Thoracic aorta (tissue), 2 donors: ENCODE measurements at places on chromosomes 1 and 21. TPM values are rescaled to one million over a fixed set of nuclear protein-coding genes. Genes with fewer than 3 reads are reported as not detected.
A peak's percentile ranks its signal among the peaks of the same experiment; 100 is the strongest.

DNA sequence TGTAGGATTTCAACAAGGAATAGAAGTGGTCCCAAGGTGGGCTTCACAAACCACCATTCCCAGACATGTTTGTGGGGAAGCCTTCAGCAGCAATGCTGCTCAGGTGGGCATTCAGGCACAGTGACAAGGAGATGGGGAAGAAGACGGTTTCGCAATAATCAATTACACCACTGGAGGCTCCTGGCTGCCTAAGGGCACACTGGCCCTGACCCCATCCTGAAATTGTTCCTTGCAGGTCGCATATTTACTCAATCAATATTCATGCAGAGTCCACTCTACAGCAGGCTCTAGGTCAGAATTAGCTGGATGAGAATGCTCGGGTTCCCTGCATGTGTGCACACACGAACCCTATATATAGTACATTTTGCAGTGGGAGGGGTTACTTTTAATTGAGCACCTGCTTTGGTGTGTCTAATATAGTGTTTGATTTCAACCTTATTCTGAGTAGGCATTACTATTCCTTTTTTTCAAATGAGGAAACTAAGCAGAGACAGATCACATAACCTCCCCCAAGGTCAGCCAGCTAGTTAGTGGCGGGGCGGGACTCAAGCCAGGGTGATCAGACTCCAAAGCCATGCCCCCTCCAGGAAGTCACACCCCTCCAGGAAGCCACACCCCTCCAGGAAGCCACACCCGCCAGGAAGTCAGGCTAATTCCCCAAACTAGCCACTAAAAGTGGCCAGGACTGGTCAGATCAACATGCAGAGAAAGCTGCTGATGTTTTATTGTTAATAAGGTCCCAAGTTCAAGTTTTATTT is 106.5 kb downstream of the HLCS start:
- no peak for DNase-seq

GRCh38 chr1:3352299-3352951 is 102.0 kb upstream of the ARHGEF16 start:
- DNase-seq = peak; percentile 73

GRCh38 chr1:103162360-103162759 is 54.0 kb upstream of the COL11A1 start:
- no peak for DNase-seq

- DNase-seq = no peak
These were observed 654.9 kb upstream of the PKN2 start for GRCh38 chr1:88029142-88029541.

GRCh38 chr1:117644696-117645311 is 39.0 kb downstream of the TENT5C start:
- no peak for DNase-seq

DNA sequence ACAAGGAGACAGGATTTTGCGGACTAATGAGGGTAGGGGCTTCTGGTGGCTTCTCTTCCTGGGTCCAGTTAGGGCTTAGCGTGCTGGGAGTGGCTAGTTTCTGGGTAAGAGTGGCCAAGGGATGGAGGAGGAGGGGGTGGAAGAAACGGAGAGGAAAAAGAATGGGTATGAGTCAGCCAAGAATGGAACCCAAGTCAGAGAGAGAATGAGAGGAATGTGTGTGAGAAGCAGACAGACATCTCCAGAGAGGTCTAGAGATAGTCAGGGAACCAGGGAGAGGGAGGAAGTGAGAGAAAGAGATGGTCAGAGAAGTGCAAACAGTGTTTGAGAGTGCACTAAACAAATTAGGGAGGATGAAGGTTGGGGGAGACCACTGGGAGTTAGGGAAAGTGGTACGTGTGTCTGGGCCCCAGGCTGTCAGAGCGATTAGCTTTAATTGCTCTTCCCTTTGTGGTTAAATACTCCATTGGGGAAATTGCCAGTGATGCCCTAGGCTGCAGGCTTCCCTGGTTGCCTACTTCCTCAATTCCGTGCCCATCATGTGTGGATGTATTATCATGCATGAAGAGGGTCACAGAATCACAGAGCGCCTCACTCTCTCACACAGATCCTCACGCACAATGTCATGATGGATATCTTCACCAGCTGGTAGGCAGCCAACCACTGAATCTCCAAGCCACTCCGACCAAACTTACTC is 1.4 kb downstream of the PEA15 start:
- no peak for DNase-seq

GRCh38 chr1:110087812-110088738 is 17.6 kb upstream of the ALX3 start:
- no peak for DNase-seq

DNA sequence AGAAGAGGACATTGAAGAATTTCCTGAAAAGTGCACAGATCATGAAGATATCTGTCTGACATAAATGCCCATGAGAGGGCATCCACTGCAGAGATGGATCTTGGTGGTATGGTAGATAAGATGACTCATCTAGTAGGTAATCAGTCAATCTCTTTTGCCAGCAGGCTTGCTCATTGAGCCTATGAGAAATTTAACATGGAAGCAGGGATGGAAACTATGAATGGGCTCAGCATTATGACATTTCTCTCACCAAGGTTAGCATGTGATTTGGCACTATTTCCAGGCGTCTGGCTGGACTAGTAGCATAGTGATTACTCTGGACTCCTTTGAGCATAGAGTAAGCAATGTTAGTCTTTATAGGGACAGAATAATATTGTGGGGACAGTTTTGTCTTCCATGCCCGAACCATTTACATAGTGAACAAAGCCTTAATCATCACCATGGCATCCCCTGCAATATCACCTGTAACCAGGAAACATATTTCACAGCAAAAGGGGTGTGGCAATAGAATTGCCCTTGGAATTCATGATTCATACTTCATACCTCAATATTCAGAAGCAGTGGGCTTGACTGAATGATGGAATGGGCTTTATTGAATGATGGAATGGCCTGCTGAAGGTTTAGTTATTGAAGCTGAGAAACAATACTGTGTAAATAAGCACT is 7.3 kb downstream of the OR2C3 start:
- no peak for DNase-seq

DNA sequence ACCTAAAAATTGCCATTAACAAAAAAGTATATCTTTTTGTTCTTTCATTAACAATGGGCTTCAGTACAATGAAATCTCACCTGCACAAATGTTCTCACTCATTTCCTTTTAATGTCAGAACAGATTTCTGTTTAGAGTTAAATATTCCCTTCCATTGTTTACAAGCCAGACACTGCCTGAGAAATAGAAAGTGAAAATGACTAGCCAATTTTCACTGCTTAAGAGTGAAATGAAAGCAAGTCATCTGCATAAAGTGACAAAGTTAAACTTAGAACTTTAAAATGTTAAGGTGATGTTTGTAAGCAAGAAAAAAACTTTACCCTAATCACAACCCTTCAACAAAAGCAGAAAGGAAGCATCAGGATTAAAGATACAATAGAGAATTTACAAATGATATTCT is 27.5 kb downstream of the COA6 start:
- no peak for DNase-seq

DNA sequence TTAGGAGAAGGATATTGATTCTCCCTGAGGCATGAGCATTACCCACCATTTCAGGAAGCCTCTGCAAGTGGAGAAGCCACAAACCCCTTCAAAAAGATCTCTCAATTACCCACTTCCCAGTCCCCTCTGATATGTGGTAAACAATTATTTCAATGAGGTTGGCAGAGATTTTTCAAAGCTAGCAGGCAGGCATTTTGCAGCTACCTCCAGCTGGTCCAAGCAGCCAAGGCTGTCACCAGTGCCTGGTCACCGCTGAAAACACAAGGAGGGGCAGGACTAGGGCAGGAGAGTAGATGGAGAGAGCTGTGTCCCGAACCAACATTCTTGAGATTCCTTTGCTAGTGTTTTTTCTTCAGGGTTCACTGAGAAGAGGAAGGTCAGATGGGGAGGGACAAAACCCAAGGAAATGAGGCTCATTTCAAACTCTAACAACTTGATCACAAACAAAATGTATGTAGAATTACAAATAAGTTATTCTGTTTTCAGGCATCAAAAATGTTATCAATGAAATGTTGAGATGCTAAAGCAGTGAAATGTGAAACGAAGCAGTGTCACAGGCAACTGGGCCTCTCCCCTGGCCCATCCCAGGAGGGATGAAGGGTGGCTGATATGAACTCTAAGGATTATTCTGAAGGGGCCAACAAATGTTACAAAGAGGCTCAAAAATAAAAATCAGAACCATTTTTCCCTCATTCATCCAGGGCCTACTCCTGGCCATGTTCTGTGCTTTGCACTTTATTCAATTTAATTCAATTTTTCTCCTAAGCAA is 22.3 kb downstream of the APP start:
- DNase-seq = no peak

DNA sequence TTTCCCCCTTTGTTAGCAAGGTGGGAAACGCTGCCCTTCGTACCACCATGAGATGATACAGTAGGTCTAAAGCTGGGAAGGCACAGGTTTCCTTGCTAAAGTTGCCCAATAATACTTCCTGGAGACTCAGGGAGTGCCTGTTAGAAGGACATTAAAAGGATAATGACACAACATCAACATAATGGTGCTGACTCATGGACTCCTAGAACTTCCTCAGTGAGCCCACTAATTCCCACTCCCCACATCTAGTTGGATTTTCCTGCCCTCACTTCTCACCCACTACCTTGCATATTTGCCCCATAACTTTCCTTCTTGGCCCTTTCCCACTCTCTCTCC is 17.5 kb downstream of the CFAP45 start:
- DNase-seq = no peak

GRCh38 chr1:175530183-175530582 is 213.2 kb downstream of the TNR start:
- DNase-seq = no peak

DNA sequence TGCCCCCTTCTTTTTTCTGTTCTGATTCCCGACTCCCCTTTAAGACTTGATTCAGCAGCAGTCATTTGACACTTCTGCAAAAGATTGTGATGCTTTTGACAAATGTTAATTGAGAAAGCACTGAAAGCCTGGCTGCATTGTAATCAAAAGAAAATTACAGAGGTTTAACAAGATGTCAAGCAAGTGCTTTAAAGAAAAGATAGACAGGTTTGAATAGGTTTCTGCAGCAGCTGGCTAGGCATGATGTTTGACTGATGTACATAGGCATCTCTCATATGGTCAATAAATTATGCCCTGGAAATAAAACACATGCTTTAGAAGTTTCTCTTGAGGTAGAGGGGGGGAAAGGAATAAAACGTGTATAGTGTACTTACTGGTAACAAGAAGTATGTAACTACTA is 147.8 kb downstream of the ADGRL2 start:
- no peak for DNase-seq

GRCh38 chr1:220908757-220909156 is 29.5 kb downstream of the HLX start:
- no peak for DNase-seq

GRCh38 chr1:108527135-108527534 is 32.8 kb upstream of the EEIG2 start:
- DNase-seq = no peak

GRCh38 chr1:91546876-91547275 is 46.2 kb downstream of the CDC7 start:
- DNase-seq = no peak

DNA sequence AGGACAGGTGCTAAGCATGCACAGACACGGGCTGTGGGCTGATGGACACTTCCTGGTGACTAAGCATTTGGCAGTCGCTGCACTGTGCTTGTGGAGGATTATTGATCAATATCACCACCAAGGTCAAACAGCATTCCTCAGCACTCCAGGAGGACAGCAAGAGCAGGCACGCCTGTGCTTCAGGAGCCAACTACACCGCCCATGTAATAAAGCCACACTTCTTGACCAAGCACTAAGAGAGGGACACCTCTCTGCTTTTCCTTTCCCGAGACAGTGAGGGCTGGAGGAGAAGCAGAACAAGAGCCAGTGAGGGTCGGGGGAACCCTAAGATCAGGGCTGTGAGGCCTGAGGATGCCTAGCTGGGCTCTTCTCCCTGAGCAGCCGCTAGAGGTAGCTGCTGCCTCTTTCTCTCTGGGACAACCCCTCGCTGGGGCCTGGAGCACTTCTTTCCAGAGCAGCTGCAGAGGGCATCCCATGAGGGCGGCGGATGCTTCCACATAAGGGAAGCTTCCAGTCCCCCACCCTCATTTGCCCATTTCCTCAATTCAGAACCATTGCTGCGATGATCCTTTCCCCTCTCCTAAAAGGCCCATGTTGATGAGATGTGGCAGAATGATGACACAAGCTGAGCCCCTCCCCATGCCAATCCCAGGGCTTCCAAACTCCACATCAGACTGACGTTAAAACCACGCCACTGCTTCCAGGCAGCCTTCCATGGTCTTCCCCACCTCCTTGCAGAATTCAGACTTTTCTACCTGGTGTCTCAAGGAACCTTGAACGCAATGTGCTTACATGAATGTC is 19.1 kb downstream of the RAB7B start:
- no peak for DNase-seq

- DNase-seq = no peak
These were observed 265.5 kb downstream of the ST6GALNAC3 start for GRCh38 chr1:76340056-76340455.

GRCh38 chr1:94951509-94952208 is 24.7 kb upstream of the CNN3 start:
- DNase-seq = no peak

DNA sequence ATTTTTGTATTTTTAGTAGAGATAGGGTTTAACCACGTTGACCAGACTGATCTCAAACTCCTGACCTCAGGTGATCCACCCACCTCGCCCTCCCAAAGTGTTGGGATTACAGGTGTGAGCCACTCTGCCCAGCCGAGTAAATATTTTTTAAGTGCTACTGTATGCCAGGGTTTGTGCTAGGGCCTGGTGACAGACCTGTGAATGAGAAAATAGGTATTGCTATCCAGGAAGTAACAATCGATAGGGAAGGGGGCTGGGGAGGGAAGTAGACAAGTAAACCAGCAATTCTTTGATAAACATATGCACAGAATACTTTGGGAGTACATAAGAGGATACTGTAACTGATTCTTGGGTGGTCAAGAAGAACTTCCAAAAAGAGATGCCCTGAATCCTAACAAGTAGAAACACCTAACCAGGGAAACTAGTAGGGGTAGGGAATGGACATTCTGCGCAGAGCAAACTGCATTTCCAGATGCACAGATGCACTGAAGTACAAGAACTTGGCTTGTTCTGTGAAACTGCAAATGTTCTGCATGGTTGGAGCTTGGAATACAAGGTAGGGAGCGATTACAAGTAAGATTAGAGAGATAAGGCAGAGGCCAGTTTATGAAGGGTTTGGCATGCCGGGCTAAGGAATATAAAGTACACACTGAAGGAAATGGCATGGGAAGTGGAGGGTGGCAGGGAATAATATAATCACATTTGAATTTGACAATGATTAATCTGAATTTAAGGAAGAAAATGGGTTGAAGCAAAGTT is 19.0 kb upstream of the DOCK7 start:
- DNase-seq = no peak

The CFAP74 gene
- not detected for total RNA-seq

The RAB13 gene
- 48.3 TPM for total RNA-seq

The GJA9 gene
- total RNA-seq = not detected

The TCEA3 gene
- total RNA-seq = 39.5 TPM

The PIK3R3 gene
- total RNA-seq = 9.5 TPM

The SLC2A5 gene
- 14.7 TPM for total RNA-seq

The MRPL39 gene
- 16.8 TPM for total RNA-seq

The KCNJ15 gene
- 1.8 TPM for total RNA-seq

The CBR1 gene
- 174 TPM for total RNA-seq

The LRRIQ3 gene
- 1.1 TPM for total RNA-seq

The RGSL1 gene
- not detected for total RNA-seq

The LRRN2 gene
- 0.81 TPM for total RNA-seq

The SWT1 gene
- total RNA-seq = 5.1 TPM

The TMEM50B gene
- total RNA-seq = 79.9 TPM
